Adipocyte (in vitro differentiated cells): ENCODE measurements at places on chromosomes 6 and 20.

- peak; percentile 92 for DNase-seq
Observed at GRCh38 chr6:150417899-150418826, 49.4 kb downstream of the IYD start.

DNA sequence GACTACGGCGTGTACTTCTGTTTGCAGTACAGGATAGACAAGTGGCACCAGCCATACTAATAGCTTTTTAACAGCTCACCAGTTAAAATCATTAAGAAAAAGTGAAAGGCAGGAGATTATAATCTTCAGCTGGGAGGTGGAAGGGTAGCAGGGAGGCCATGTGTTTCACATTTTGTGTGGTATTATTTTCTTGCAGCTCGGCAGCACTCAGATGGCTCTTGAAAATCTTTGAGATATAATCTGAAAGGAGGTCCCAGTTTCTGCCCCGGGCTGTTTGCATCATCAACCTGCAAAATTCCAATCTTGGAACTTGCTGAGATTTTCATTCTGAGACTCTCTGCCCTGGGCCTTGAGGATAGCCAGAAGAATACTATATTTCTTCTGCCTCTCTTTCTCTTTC lies 87.5 kb upstream of the HDAC2 start:
- peak; percentile 34 for DNase-seq

GRCh38 chr6:10528158-10528981 lies 7.2 kb downstream of the GCNT2 start:
- peak; percentile 44 for DNase-seq

GRCh38 chr6:87494761-87495422 lies 22.1 kb downstream of the SLC35A1 start:
- no peak for DNase-seq

GRCh38 chr20:21820688-21821087 lies 115.2 kb downstream of the PAX1 start:
- no peak for DNase-seq

DNA sequence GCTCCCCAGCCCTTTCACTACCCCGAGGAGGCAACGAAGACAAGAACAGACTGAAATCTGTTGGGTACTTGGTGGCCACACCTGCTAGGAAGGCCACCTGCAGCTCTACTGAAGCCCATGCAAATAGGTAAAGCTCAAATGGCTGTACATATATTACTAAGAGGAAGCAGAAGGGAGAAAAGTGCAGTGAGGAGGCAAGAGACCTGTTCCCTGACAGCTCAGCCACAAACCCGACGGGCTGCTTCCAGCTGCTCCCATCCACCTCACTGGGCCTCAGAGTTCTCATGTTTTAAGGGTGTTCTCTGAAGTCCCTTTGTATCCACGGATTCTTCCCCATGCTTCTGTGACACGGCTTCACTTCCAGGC lies 24.6 kb downstream of the TRAM2 start:
- no peak for DNase-seq

- no peak for DNase-seq
Observed at GRCh38 chr6:92589996-92590395, 829.4 kb downstream of the EPHA7 start.

DNA sequence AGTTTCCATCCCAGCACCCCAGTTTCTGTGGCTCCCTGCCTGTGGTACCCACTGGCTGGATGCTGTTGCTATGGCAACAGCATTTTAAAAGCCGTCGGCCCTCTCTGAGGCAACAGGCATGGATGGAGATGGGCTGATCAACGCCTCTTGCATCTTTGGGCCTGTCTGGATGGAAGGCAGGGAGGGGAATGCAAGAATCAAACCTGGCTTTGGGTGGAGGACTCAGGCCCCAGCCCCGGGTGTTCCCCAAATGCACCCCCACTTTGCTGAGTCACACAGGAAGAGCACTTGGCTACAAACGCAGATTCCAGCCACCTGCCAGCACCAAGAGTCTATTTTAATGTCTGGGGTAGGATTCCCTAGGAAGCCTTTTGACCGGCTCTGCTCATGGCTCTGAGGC lies 45.7 kb upstream of the TGM2 start:
- no peak for DNase-seq

- peak; percentile 63 for DNase-seq
Observed at GRCh38 chr6:111985202-111985731, 68.6 kb upstream of the CCN6 start.

GRCh38 chr6:116596815-116597214 lies 19.5 kb upstream of the RSPH4A start:
- no peak for DNase-seq

- DNase-seq = no peak
Observed at GRCh38 chr6:42727627-42728026, 5.2 kb upstream of the PRPH2 start.

DNA sequence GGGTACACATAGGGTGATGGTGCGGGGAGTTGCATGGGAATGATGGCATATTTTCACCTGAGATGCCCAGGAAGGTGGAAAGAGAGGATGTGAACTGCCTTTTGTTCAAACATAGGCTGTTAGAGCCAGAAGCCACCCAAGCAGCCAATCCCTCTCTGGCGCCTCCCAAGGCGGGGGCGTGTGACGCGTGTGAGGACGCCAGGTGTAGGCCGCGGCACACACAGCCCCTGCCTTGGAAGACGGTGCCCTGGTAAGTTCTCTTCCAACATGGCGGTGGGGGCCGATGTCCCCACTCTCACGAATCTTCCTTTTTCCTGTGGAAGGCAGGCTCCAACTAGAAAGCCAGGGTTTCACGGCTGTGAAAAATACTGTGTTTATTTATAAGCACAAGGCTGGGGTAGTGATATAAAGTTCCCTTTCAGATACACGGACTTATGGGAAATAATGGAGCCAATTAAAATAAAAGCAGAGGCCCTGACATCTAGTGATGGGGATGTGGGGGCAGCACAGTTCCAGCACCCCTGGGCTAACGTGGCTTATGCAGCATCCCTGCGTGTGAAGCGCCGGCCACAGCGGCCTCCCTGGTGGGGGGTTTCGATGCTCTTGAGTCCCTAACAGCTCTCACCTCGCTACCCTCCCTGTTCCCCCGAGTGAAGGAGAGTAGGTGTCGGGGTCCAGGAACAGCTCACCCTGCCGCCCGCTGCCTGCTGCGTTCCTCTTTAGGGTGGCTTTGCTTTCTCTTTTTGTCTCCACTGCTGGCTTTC lies 28.3 kb downstream of the CDH4 start:
- DNase-seq = no peak

DNA sequence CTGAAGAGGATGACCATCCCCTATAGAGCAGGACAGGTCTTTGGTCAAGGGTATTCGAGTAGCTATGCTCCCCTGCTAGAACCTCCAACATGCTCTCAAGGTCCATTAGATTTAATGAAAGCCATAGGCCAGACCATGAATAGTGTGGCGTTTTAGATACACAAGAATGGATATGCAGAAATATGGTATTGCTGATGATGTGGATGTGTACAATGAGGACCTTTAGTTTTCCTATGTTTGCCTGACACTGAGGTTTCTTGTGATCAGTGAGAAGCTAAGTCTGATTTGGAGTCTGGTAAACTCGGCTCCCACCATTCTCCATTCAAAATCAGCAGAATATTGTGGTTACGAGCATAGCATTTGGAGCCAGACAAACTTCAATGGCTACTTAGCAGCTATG lies 125.6 kb downstream of the TSHZ2 start:
- DNase-seq = no peak

GRCh38 chr20:33401921-33402369 lies 626 bp upstream of the CDK5RAP1 start:
- DNase-seq = no peak
